ENCODE measurements at places on chromosomes 3 and 15.
A peak's percentile ranks its signal among the peaks of the same experiment; 100 is the strongest.

GRCh38 chr3:104596054-104596453, 770.7 kb upstream of the ALCAM start:
- DNase-seq, result no peak

DNA sequence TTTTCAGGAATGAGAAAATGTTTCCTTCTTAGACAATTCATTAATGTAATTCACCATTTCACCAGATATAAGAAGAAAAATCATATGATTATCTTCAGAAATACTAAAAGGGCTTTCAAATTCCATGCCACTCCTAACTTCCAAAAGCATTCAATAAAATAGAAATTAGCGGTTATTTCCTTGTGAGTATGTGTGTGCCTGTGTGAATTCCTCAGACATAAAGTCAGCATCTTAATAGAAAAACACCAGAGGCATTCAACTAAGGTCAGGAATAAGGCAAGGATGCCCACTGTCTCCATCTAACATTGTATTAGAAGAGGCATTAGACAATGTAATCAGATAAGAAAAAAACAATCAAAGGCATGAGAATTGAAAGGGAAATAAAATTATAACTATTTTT, 88.4 kb downstream of the PLCH1 start:
- DNase-seq, result no peak

DNA sequence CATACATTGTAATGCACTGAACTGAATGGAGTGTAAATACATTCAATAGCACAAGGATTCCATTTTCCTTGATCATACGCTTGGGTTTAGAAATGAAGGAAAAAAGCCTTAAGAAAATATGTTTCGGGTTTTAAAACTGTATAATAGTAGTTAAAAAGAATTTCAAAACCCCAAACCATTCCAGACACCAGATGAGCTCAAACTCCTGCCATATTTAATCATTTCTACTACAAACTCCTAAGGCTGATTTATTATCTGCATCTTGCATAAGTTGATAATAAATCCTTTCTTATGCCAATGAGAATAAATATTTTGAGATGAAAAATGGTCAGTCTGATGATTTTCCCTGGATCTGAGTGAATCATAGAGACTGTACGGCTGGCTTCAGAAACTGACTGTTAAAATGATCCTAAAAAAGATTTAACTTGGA, 51.0 kb downstream of the NR1D2 start:
- no peak for DNase-seq

GRCh38 chr3:113040231-113040630, 49.4 kb downstream of the GTPBP8 start:
- DNase-seq, result no peak

- no peak for DNase-seq
Measured at GRCh38 chr3:185696039-185696438, 109.9 kb downstream of the SENP2 start.

GRCh38 chr3:35201211-35201610, 438.1 kb upstream of the ARPP21 start:
- no peak for DNase-seq

DNA sequence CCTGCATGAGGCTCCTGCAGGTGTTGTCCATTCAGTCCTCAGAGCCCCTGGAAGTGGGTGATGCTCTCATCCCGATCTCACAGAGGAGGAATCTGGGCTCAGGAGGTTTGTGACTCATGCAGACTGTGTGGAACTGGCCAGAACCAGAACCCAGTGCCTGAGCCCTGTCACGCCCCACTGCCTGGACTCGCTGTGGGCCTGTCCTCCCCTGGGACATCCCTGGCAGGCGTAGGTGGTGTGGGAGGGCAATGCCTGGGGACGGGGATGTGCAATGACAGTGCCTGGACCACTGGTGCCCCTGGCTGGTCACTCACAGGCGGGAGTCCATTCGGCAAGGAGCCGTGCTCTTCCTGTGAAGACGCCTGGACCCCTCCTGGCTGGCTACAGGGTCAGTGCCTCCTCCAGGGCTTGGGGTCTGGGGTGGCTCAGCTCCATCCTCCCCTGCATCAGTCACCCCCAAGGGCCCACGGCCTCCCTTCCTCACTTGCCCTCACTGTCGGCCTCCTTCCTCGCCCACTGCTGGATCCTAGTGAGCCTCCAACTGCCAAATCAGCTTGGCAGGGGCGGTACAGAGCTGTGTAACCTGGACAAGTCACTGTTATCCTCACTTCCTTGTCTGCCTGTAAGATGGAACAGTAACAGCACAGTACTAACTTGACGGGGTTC, 14.9 kb downstream of the PSTPIP1 start:
- no peak for DNase-seq

DNA sequence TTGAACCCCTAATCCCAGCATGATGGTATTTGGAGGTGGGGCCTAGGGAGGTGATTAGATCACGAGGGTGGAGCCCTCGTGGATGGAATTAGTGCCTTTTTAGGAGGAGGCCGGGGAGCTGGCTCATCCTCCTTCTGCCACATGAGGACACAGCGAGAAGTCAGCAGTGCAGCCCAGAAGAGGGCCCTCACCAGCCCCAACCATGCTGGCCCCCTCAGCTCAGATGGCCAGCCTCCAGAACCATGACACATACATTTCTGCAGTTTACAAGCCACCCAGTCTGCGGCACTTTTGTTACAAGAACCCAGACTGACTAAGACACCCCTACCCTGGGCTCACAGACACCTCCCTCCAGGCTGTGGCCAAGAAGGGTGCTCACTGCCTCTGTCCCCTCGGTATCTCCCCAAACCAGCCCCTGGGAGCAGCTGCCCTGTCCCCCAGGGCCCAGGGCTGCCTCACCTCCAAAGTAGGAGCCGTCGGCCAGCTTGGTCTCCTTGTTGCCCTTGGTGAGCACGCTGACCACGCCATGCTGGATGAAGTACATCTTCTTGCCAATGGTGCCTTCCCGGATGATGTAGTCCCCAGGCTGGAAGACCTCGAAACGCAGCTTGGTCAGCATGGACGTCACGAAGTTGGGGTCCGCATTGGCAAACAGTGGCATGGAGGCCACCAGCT, 44.1 kb downstream of the HCN4 start:
- no peak for DNase-seq

GRCh38 chr3:193744048-193744821, 151.2 kb downstream of the OPA1 start:
- no peak for DNase-seq

GRCh38 chr3:149969940-149970715, 567 bp downstream of the PFN2 start:
- peak; percentile 55 for DNase-seq

- no peak for DNase-seq
Measured at GRCh38 chr3:181728470-181729340, 17.0 kb downstream of the SOX2 start.

- no peak for DNase-seq
Measured at GRCh38 chr3:149415484-149415883, 38.0 kb upstream of the TM4SF1 start.

- no peak for DNase-seq
Measured at GRCh38 chr15:79099692-79100091, 9.1 kb upstream of the RASGRF1 start.

- no peak for DNase-seq
Measured at GRCh38 chr3:132995971-132996370, 42.2 kb upstream of the TMEM108 start.

DNA sequence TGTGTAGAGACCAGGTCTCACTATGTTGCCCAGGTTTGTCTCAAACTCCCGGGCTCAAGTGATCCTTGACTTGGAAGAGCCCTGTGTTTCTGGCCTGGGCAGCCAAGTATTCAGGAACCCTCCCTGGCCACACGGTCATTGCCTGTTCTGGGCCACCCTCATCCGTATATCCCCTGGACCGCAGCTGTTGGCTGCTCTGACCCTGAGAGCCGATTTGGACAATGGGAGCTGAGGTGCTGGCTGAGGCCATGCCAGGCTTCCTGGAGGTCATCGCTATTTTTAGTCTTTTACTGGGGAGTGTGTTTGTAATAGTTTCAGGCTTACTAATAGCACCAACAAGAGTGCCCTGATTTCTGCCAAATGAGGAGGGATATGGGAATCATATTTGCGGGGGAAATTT, 60.7 kb downstream of the ADAMTS7 start:
- DNase-seq, result no peak

DNA sequence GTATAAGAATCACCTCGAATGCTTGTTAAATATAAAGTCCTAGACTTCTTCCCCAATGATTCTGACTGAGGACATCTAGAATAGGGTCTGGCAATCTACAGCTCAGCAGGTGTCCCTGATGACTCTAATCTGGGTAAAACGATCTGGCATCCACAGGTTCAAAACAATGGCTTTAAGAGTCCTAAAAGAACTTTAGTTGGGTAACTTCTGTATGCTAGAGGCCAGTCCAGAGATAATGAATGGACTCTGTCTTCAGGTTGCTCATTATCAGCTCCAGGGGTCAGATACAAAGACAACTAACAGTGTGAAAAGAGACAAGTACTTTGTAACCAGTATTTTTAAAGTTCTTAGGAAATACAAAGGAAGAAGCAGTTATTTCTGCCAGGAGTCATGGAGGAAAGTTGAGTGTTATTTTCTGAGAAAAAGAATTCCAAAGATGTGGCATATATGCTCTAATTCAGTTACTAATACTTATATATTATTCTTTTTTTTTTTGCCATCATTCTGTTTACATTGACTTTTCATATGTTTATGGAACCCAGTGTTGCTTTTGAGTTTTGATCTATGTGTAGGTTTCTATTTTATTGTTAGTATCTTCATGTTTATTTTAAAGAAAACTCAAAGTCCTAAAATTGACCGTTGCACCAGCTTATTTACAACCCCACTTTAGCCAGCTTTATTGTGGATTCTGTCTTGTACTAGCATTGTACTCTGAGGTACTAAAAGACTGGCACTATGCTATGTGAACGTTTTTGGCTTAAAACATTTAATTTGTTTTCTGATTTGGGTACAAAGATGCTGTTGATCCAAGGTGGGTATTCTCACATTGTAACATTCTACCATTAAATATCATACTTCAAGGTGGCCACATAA, 3.1 kb upstream of the GPR15 start:
- no peak for DNase-seq

DNA sequence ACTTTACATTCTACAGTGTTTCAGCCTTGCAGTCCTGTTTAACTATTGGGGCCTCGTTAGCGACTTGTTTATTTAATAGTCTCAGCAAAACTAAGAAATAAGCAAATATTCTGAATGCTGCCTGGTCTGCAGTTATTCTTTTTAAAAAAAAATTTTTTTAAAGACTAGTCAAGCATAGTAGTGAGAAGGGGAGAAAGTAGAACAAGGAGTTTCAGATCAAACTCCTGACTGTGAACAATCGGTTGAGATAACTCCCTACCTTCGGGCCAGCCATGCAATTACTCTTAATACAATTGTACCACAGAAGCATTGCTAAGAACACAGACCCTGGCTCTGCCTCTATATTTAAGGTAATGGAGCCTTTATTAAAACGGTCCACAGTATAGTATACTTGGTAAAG, 5.8 kb upstream of the DUT start:
- no peak for DNase-seq

- no peak for DNase-seq
Measured at GRCh38 chr15:99167640-99168039, 62.8 kb downstream of the SYNM start.

DNA sequence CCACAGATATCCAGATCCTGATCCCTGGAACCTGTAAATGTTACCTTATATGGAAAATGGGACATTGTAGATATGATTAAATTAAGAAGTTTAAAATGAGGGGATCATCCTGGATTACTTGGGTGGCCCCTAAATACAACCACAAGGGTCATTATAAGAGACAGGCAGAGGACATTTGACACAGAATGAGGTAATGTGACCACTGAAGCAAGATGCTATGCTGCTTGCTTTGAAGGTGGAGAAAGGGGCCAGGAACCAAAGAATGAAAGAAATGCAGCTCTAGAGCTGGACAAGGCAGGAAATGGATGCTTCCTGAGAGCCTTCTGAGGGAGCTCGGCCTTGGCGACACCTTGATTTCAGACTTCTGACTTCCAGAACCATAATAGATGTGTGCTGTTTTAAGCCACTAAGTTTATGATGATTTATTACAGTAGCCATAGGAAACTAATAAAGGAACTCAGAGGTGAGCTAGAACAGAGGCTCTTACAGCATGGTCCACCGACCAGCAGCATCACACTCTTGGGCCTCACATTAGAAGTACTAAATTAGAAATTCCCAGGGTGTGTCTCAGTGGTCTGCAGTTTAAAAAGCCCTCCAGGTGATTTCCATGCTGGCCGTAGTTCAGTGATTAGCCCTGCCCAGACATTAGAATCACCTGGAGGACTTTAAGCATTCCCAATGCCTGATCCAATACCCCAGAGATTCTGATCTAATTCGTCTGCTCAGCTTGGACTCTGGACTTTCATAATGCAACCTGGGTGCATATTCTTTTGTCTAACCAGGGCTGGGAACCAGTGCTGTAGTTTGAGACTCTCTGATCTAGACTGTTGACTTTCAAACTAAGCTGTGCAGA, 7.5 kb downstream of the COLQ start:
- DNase-seq, result no peak

- no peak for DNase-seq
Measured at GRCh38 chr3:42590989-42591756, 513 bp downstream of the SS18L2 start.

DNA sequence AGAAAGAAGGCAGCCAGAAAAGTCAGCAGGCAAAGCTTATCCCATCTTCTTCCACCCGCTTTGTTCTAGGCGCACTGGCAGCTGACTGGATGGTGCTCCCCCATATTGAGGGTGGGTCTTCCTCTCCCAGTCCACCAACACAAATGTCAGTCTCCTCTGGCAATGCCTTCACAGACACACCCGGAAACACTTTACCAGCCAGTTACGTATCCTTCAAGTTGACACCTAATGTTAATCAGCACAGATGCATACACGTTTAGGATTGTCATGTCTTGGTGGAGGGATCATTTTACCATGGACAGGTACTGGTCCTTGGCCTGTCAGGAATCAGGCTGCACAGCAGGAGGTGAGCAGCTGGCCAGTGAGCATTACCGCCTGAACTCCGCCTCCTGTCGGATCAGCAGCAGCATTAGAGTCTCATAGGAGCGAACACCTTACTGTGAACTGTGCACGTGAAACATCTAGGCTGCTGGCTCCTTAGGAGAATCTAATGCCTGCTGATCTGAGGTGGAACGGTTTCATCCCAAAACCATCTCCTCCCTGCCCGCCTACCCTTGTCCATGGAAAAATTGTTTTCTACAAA, 59.1 kb upstream of the PYDC2 start:
- DNase-seq, result no peak

DNA sequence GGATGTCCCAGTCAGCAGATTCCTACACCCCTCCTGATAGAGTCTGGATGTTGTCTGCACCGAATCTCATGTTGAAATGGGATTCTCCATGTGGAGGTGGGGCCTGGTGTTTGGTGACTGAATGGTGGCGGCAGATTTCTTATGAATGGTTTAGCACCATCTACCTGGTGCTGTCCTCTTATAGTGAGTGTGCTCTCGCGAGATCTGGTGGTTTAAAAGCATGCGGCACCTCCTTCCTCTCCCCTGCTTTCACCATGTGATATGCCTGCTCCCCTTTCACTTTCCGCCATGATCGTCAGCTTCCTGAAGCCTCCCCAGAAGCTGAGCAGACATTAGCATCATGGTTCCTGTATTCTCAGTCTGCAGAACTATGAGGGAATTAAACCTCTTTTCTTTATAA, 135.2 kb upstream of the SLC6A11 start:
- DNase-seq, result no peak

- no peak for DNase-seq
Measured at GRCh38 chr3:123618768-123619484, 34.1 kb upstream of the HACD2 start.
